ENCODE measurements at places on chromosomes 16 and 17. TPM values are rescaled to one million over a fixed set of nuclear protein-coding genes. Genes with fewer than 3 reads are reported as not detected.

The ADAD2 gene
- not detected for total RNA-seq

The GRB7 gene
- 41.7 TPM for total RNA-seq

The SLC6A2 gene
- total RNA-seq = 0.66 TPM

The TMEM220 gene
- 0.73 TPM for total RNA-seq

The KRT39 gene
- total RNA-seq = not detected

DNA sequence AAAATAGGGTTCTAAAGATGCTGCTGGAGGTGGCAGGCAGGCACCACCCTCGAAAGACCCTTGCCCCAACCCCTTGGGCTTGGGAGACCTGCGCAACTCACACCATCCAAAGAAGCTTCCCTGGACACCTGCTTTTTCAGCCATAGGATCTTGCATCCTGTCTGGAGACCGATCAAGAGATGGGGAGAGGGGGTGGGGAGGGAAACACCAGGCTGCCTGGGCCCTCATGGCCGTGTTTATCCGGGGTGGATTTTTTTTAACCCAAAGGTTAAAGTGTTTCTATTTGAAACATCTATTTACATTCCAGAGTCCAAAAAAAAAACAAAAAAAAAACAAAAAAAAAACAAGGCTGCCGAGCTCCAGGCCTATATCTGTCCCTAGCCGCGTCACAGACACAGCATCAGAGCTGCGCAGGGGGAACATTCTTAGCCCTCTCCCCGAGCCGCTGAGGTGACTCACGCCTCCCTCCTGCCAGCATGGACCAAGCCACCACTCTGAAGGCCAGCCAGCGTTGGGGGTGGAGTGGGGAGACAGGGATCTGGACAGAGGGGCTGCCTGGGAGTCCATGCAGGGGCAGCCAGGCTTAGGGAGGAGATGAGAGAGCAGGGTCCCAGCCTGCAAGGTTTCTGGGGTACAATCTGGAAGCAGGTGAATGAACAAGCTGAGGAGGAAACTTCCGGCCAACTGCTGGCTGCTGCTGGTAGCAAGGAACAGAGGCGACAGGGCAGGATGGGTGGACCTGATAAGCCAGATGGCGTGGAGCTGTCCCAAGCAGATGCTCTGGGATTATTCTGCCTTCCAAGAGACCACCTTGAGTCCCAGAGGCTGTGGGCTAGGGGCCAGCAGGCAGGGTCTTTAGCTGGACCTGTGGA lies 14.8 kb downstream of the HDAC5 start:
- peaks cover 97% of the 10 kb centered on the region for H3K4me1 ChIP-seq
- H3K27ac ChIP-seq = peak overlapping the region; percentile 88
- H3K27me3 ChIP-seq = no peaks in the 10 kb centered on the region
- peak; percentile 97 for DNase-seq
- H3K4me3 ChIP-seq = peak overlapping the region; percentile 86

DNA sequence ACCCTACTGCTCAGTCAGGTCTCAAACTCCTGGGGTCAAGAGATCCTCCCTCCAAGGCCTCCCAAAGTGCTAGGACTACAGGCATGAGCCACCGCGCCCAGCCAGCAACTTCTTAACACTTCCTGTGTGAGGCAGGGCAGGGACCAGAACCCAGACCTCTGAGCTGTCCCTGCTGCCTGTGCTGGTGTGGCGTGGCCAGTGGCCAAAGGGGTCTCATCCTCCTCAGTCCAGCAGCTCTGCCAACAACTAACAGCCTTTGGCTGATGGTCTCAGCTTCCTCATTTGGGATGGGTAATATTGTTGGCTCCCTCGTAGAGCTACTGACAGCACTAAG lies 1.4 kb upstream of the LLGL1 start:
- H3K36me3 ChIP-seq = no peaks in the 10 kb centered on the region
- DNase-seq = no peak
- H3K4me3 ChIP-seq = peak overlapping the region; percentile 70
- H3K27ac ChIP-seq = peak overlapping the region; percentile 60
- peaks cover 47% of the 10 kb centered on the region for H3K4me1 ChIP-seq

DNA sequence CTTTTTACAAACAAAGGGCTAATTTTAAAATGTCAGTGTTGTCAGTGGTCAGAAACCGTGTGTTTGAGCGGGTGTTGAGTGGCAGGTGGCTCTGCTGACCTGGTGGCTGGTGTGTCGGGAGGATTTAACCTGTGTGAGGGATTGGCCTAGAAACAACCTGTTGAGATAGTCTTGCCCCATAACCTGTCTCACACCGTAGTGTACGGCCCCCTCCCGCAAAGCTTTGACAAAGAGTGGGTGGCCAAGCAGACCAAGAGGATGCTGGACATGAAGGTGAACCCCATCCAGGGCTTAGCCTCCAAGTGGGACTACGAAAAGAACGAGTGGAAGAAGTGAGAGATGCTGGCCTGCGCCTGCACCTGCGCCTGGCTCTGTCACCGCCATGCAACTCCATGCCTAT lies 7.0 kb downstream of the COX4I1 start:
- no peak overlapping the region for H3K27ac ChIP-seq
- DNase-seq = no peak
- peaks cover 29% of the 10 kb centered on the region for H3K36me3 ChIP-seq
- H3K27me3 ChIP-seq = peaks cover 1% of the 10 kb centered on the region
- peaks cover 27% of the 10 kb centered on the region for H3K4me1 ChIP-seq
- no peak overlapping the region for H3K4me3 ChIP-seq

DNA sequence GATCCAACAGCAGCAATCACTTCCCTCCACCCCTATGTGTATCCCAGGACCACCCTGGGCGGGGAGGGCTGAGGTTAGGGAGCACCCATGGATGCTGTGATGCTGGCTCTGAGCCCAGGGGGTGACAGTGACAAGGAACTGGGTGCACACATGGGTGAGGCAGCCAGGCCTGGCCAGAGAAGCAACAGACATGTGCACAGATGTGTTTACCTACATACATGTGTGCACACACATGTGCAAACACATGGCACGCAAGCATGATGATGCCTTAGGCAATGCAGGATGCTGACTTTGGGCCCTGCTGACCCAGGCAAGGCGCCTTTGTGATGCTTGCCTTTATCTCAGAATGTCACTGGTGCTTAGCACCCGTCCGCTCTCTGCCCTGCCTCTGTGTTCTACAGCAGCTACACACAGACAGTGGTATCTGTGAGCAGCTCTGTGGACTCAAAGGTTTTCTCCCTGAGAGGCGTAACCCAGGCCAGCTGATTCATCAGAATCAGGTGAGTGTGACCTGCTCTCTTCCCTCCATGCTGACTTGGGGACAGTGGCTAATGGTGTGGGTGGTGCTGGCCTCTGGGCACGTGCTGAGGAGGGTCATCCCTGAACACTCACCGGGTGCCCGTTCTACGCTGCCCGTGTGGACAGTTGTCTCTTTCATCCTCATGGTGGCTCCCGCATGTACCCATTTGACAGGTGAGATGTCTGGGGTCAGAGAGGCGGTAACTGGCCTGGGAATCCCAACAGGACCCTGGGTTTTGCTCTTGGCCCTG lies 38.5 kb upstream of the KSR1 start:
- peaks cover 30% of the 10 kb centered on the region for H3K27me3 ChIP-seq
- H3K27ac ChIP-seq = no peak overlapping the region
- no peak overlapping the region for H3K4me3 ChIP-seq
- no peak for DNase-seq
- no peaks in the 10 kb centered on the region for H3K4me1 ChIP-seq

- H3K27ac ChIP-seq = no peak overlapping the region
- peaks cover 11% of the 10 kb centered on the region for H3K4me1 ChIP-seq
- H3K27me3 ChIP-seq = no peaks in the 10 kb centered on the region
- DNase-seq = peak; percentile 16
- no peaks in the 10 kb centered on the region for H3K36me3 ChIP-seq
Measured at GRCh38 chr17:72030067-72030899, 90.5 kb upstream of the SOX9 start.

- H3K4me3 ChIP-seq = no peak overlapping the region
- no peaks in the 10 kb centered on the region for H3K36me3 ChIP-seq
- H3K27me3 ChIP-seq = no peaks in the 10 kb centered on the region
- H3K4me1 ChIP-seq = no peaks in the 10 kb centered on the region
- no peak for DNase-seq
Measured at GRCh38 chr16:54921206-54921824, 9.3 kb upstream of the IRX5 start.

GRCh38 chr17:45967378-45967777 lies 31.7 kb upstream of the STH start:
- H3K4me3 ChIP-seq = no peak overlapping the region
- DNase-seq = no peak
- no peaks in the 10 kb centered on the region for H3K36me3 ChIP-seq
- no peaks in the 10 kb centered on the region for H3K4me1 ChIP-seq
- no peaks in the 10 kb centered on the region for H3K27me3 ChIP-seq

- H3K27ac ChIP-seq = no peak overlapping the region
- H3K27me3 ChIP-seq = no peaks in the 10 kb centered on the region
- no peaks in the 10 kb centered on the region for H3K4me1 ChIP-seq
- no peak for DNase-seq
- H3K36me3 ChIP-seq = peaks cover 69% of the 10 kb centered on the region
Measured at GRCh38 chr17:37123386-37123785, 174.6 kb downstream of the AATF start.

All from HepG2 (cell line).